Chondrocyte (in vitro differentiated cells): ENCODE measurements at places on chromosomes 12 and 14. TPM values are rescaled to one million over a fixed set of nuclear protein-coding genes. Genes with fewer than 3 reads are reported as not detected.

DNA sequence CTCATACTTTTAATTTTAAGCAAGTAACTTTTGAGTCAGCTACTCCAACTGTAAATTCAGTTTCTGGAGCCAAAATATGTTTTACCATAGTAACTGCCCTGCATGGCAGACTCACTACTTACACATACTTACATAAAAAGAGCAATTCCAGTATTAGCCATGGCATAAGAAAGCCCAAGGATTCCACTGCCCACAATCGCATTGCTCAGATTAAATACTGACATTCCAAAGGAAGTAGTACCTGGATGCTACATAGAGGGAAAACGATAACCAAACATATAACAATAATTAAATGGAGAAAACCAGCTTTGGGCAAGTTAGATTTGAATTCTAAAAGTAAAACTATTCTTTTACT is 2.2 kb downstream of the SLC38A2 start:
- peak overlapping the region; percentile 99 for H3K27ac ChIP-seq
- no peaks in the 10 kb centered on the region for H3K27me3 ChIP-seq
- H3K4me3 ChIP-seq, result peak overlapping the region; percentile 96

- no peaks in the 10 kb centered on the region for H3K27me3 ChIP-seq
- no peak overlapping the region for H3K27ac ChIP-seq
- H3K4me1 ChIP-seq, result peaks cover 22% of the 10 kb centered on the region
- H3K36me3 ChIP-seq, result peaks cover 4% of the 10 kb centered on the region
- no peak overlapping the region for H3K4me3 ChIP-seq
- DNase-seq, result no peak
These were observed 373.7 kb downstream of the CCDC91 start for GRCh38 chr12:28563936-28564335.

GRCh38 chr12:40802656-40803055 is 110.4 kb downstream of the CNTN1 start:
- peaks cover 1% of the 10 kb centered on the region for H3K27me3 ChIP-seq
- H3K4me3 ChIP-seq, result no peak overlapping the region
- no peaks in the 10 kb centered on the region for H3K4me1 ChIP-seq
- DNase-seq, result no peak
- no peaks in the 10 kb centered on the region for H3K36me3 ChIP-seq

DNA sequence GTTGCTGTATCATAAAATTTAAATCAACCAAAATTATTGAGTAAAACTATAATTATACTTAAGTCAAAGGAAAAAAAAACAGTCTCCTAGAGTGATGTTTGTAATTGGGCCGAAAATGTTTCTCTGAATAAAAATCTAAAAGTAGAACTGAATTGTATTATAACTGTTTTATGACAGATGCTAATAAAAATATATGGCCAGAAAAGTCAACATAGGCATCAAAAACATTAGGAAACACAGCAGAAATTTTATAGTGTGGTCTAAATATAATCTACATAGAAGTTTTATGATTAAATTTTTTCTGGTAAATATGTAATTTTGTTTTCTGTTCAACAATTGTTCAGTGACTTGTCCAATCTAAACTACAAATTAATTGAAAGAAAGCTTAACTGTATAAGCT is 277.8 kb downstream of the ALX1 start:
- no peak overlapping the region for H3K27ac ChIP-seq
- no peak for DNase-seq
- H3K36me3 ChIP-seq, result no peaks in the 10 kb centered on the region

- H3K27me3 ChIP-seq, result no peaks in the 10 kb centered on the region
- H3K4me3 ChIP-seq, result peak overlapping the region; percentile 33
- peak; percentile 20 for DNase-seq
- H3K27ac ChIP-seq, result peak overlapping the region; percentile 97
These were observed 16.4 kb downstream of the ACTN1 start for GRCh38 chr14:68962681-68963080.

- H3K36me3 ChIP-seq, result no peaks in the 10 kb centered on the region
- H3K4me3 ChIP-seq, result no peak overlapping the region
- no peak overlapping the region for H3K27ac ChIP-seq
- DNase-seq, result no peak
- H3K27me3 ChIP-seq, result peaks cover 30% of the 10 kb centered on the region
- H3K4me1 ChIP-seq, result peaks cover 6% of the 10 kb centered on the region
These were observed 6.8 kb upstream of the OTUB2 start for GRCh38 chr14:94019329-94019728.

DNA sequence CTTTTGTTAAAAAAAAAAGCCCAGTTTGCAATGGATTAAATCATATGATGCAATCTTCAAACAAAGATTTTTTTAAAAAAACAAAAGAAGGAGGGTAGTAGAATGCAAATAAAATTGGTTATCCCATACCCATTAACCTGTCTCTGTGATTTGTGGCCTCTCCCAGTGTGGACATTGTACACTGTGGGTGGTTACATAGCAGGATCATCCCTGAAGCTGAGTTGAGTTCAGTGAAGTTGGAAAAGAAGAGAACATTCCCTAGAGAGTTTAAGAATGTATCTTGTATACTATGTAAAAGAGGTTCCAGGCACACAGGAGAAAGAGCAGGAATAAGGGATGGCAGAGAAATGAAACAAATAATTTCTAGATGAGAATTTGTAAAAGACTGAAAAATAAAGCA is 142.4 kb upstream of the SLC16A7 start:
- no peak overlapping the region for H3K27ac ChIP-seq
- no peaks in the 10 kb centered on the region for H3K27me3 ChIP-seq
- H3K4me3 ChIP-seq, result no peak overlapping the region
- no peaks in the 10 kb centered on the region for H3K36me3 ChIP-seq
- peaks cover 20% of the 10 kb centered on the region for H3K4me1 ChIP-seq

DNA sequence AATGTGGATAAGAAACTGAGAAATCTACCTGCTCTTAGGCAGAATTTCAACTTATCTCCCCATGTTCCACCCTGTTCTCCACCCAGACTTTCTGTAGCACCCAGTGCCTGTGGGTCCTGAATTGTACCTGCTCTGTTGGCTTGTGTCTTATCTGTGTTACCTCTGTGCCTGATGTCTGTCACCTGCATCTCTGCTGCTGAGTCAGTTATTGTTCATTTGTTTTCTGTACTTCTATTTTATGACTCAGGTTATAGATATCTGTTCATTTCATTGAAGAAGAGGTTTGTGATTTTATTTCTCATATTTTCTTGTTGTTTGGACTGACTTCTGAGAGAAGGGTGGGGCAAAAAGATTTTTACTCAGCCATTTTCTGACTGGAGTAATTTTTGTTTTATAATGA is 11.7 kb downstream of the SOCS4 start:
- H3K4me1 ChIP-seq, result peaks cover 11% of the 10 kb centered on the region
- no peaks in the 10 kb centered on the region for H3K27me3 ChIP-seq
- no peak overlapping the region for H3K27ac ChIP-seq

DNA sequence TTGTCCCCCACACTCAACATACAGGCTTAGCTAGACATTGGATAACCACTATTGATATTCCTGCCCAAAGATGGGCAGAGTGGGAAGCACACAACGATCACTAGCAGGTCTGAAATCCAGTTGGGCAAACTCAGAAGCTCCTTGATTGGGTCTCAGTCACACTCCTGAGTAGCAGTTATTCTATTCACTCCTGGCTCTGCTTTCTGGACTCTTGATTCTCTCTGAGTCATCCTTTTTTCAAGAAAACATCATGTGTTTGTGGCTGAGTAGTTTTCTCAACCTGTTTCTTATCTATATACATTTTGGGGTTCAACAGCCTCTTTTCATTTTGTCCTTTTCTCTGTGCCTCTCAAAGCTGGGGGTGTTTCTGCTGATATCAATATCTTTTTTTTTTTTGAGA is 46.0 kb upstream of the MANSC4 start:
- no peaks in the 10 kb centered on the region for H3K36me3 ChIP-seq
- peaks cover 4% of the 10 kb centered on the region for H3K4me1 ChIP-seq
- no peak overlapping the region for H3K27ac ChIP-seq

DNA sequence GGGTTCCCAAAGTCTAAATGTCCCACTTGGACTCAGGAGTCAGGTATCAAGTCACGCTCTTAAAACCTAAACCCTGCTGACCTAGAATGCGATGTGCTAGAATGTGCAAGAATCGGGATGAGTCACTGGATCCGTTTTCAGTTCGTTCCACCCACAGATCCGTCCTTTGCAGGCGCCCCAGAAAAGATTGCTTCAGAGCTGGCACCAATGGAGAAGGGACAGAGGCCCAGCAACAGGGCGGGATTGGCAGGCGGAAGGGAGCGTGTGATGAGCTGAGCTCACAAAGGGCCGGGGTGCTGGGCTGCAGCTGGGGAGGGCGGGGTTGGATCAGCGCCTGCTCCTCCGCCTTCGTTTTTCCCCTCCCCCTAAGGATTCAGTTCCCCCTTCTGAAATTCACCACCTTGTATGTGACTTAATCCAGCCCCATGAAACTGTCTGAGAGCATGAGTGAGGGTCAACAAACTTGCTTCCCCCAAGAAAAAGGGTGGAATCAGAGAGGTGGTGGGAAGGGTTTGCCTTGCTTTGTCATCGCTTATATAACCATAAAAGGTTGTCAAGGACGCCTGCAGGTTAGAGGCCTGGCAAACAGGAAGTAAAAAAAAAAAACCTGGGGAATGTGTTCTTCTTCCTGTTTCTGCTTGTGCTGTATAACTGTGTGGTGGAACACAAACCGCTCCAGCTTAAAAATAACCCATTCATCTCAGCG is 2.8 kb upstream of the UBC start:
- H3K27me3 ChIP-seq, result no peaks in the 10 kb centered on the region
- peaks cover 83% of the 10 kb centered on the region for H3K4me1 ChIP-seq
- peak; percentile 98 for DNase-seq
- peak overlapping the region; percentile 100 for H3K27ac ChIP-seq
- peak overlapping the region; percentile 99 for H3K4me3 ChIP-seq

- H3K4me3 ChIP-seq, result no peak overlapping the region
- no peak for DNase-seq
- no peaks in the 10 kb centered on the region for H3K4me1 ChIP-seq
- peaks cover 2% of the 10 kb centered on the region for H3K36me3 ChIP-seq
- no peak overlapping the region for H3K27ac ChIP-seq
These were observed 134.5 kb upstream of the C14orf180 start for GRCh38 chr14:104445086-104445485.

- no peak overlapping the region for H3K27ac ChIP-seq
- no peak for DNase-seq
- H3K36me3 ChIP-seq, result peaks cover 2% of the 10 kb centered on the region
- H3K4me3 ChIP-seq, result no peak overlapping the region
- H3K4me1 ChIP-seq, result peaks cover 3% of the 10 kb centered on the region
These were observed 311.4 kb downstream of the BCL11B start for GRCh38 chr14:98960617-98961013.

- H3K4me3 ChIP-seq, result no peak overlapping the region
- DNase-seq, result no peak
- H3K27me3 ChIP-seq, result peaks cover 10% of the 10 kb centered on the region
- no peak overlapping the region for H3K27ac ChIP-seq
These were observed 164.0 kb upstream of the PZP start for GRCh38 chr12:9372202-9372601.

DNA sequence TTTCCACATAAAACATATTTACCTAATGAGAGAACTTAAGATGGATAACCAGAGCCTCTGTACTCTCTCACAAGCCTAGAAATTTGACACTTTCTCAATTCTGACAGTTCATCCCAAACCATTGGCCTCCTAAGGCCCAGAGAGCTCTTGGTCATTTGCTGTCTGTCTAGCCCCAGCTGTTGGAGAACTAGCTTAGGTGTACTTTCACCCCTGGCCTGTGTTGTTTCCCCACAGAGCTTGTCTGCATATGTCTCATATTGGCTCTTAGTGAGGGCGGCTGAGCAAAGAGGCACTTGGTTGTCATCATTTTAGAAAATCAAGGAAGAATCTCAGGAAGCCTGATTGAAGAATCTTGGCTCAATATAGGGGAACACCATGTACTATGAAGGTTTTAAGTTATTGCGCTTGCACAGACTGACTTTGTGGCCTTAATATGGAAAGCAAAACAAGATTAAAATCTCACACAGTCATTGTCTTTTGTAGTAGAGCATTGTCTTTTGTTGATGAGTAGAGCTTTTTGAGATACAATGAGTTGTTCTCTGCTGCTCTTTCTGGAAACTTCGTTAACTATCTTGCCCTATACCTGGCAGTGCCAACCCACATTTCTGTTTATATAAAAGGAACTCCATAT is 324.6 kb downstream of the RAD51B start:
- peak overlapping the region; percentile 85 for H3K27ac ChIP-seq
- H3K4me1 ChIP-seq, result peaks cover 93% of the 10 kb centered on the region
- H3K36me3 ChIP-seq, result peaks cover 1% of the 10 kb centered on the region
- DNase-seq, result no peak

DNA sequence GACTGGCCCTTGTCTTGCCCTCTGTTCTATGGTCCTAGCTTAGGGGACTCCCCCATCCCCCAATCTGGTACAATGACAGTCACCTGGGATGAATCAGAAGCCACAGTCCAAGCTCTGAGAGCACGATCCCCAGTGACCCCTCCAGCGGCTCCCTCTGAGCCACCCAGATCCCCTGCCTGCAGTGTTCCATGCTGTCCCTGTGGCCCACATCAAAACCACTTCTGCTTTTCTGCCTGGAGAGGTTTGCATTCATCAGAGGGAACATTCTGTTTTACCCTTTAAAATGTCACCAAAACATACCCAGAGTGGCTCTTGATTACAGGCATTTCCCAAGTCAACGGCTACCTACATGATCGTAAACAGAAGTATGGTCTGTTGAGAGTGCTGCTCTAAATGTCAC is 47.5 kb downstream of the NOS1 start:
- no peaks in the 10 kb centered on the region for H3K4me1 ChIP-seq
- H3K27ac ChIP-seq, result no peak overlapping the region
- H3K36me3 ChIP-seq, result peaks cover 2% of the 10 kb centered on the region
- H3K27me3 ChIP-seq, result peaks cover 3% of the 10 kb centered on the region
- H3K4me3 ChIP-seq, result no peak overlapping the region
- no peak for DNase-seq

DNA sequence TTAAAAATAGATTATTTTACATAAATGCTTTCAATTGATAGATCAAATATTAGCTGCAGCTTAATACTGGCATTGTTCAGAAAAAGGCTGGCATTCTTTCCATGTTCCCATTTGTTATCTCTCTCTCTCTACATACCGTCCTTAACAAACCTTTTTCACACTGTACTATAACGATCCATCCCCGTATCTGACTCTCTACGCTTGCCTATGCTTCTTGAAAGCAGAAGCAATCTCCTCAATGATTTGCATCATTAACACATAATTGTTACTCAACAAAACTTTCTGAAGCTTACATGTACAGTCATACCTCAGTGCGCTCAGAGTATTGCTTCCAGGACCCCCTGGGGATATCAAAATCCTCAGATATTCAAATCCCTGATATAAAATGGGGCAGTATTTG is 89.7 kb downstream of the TMTC1 start:
- H3K4me1 ChIP-seq, result peaks cover 6% of the 10 kb centered on the region
- no peak overlapping the region for H3K27ac ChIP-seq
- H3K27me3 ChIP-seq, result no peaks in the 10 kb centered on the region
- peaks cover 7% of the 10 kb centered on the region for H3K36me3 ChIP-seq
- DNase-seq, result no peak

- no peak overlapping the region for H3K4me3 ChIP-seq
- no peaks in the 10 kb centered on the region for H3K27me3 ChIP-seq
- no peak for DNase-seq
- H3K4me1 ChIP-seq, result peaks cover 9% of the 10 kb centered on the region
- H3K36me3 ChIP-seq, result peaks cover 27% of the 10 kb centered on the region
These were observed 69.2 kb downstream of the ANKRD9 start for GRCh38 chr14:102440392-102440791.

Gene TDRD9
- not detected in 3 replicates for total RNA-seq

Gene CD63
- 1,244 to 1,365 TPM (median 1,317 TPM) in 3 replicates for total RNA-seq

Gene ATL1
- 19.0 to 19.4 TPM (median 19.4 TPM) in 3 replicates for total RNA-seq

Gene APPL2
- 46.2 to 51.7 TPM (median 47.5 TPM) in 3 replicates for total RNA-seq

Gene IFI27
- total RNA-seq, result 1.5 to 3.3 TPM (median 1.5 TPM) in 3 replicates

Gene GLT1D1
- 0.22 to 0.44 TPM (median 0.27 TPM) in 3 replicates for total RNA-seq

Gene SYT1
- 0.37 to 2.1 TPM (median 0.64 TPM) in 3 replicates for total RNA-seq

Gene GYS2
- total RNA-seq, result not detected in 3 replicates

Gene SERPINA3
- 3.6 to 4.6 TPM (median 3.9 TPM) in 3 replicates for total RNA-seq
